ENCODE measurements at places on chromosomes 6 and 20.

DNA sequence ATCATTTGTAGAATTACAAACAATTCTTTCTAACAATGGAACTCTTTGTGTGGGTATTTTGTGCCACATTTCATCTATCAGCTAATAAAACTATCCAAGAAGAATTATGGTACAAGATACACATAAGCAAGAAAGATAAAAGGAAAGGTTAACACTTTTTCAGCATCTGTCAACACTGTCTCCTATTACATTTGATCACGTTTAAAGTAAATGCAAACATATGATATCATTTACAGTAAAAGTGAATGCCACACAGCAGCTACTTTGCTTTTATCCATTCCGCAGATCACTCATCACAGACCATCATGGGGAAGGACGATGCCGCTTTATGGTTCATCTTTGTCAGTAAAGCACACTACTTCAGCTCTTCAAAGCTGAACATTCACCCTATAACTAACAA, 456.4 kb upstream of the MANEA start:
- no peak overlapping the region for H3K27ac ChIP-seq
- no peak for DNase-seq
- H3K27me3 ChIP-seq, result no peaks in the 10 kb centered on the region
- no peaks in the 10 kb centered on the region for H3K4me1 ChIP-seq
- H3K4me3 ChIP-seq, result no peak overlapping the region

DNA sequence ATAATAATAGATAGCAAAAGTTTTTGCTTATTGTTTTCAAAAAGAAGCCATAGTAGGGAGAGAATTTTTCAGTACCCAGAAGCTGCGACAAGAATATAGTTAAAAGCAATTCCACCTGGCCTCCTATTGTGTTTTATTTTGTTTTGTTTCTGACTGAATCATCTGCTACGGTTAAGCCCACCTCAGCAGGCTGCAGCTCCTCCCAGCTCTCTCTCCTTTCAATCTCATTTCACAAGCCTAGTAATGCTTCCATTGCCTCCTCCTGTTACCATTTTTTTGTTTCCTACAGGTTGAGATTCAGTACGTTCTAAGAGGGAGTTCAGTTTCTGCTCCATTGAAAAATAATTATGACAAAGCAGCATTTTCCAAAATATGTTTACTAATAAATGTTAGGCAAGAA, 77.9 kb downstream of the PCSK2 start:
- no peak overlapping the region for H3K4me3 ChIP-seq
- no peaks in the 10 kb centered on the region for H3K27me3 ChIP-seq
- no peak for DNase-seq
- H3K36me3 ChIP-seq, result no peaks in the 10 kb centered on the region
- H3K4me1 ChIP-seq, result no peaks in the 10 kb centered on the region

DNA sequence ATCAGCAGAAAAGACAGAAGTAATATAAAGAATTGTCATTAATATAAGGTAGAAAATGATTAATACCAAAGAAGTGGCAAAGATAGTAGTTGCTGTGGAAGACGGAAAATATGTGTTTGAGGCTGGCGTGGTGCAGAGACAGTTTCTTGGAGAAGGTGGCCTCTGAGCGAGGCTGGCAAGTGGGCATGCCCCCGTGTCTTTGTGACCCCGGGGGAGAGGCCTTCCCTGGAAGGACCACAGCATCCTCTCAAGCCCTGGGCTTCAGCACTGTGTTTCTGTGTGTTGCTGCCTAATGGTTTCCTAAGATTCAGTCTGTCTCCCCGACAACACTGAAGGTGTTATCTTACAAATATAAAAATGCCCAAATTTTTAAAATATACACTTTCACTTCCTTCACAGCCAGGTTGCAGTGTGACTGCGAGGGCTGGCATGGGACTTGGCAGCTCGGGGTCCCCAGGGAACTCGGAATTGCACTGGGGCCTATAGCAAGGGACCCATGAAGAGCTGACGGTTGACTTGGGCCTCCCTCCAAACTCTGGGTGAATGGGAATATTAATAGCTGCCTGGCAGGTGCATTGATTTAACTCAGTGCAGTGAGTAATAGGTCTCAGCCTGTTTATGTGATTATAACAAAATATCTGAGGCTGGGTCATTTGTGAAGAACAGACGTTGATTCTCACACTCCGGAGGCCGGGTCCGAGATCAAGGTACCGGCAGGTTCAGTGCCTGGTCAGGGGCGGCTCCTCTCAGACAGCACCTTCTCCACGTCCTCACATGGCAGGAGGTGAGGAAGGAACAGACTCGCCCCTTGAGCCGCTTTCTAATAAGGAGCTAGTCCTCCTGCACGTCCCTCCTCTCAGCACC, 47.4 kb upstream of the AFDN start:
- H3K27me3 ChIP-seq, result no peaks in the 10 kb centered on the region
- H3K4me1 ChIP-seq, result peaks cover 7% of the 10 kb centered on the region
- DNase-seq, result no peak

- no peak overlapping the region for H3K4me3 ChIP-seq
- no peaks in the 10 kb centered on the region for H3K27me3 ChIP-seq
- H3K36me3 ChIP-seq, result no peaks in the 10 kb centered on the region
- no peak for DNase-seq
Observed at GRCh38 chr6:9481292-9482029, 933.4 kb downstream of the TFAP2A start.

DNA sequence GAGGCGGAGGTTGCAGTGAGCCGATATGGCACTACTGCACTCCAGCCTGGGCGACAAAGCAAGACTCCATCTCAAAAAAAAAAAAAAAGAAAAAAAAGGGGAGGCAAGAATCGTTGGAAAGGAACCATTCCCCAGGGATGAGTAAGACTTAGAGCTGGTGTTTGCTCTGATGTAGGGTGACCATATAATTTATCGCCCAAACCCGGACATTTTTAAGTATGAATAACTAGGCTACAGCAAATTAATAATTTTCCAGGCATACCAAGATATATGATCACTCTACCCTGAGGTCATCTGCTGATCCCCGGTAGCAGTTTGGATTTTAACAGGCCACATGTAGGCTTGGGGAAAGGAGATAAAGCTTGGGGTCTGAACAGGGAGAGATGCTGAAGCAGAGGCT, 260.9 kb downstream of the BTBD9 start:
- no peak overlapping the region for H3K4me3 ChIP-seq
- H3K27ac ChIP-seq, result no peak overlapping the region
- H3K27me3 ChIP-seq, result no peaks in the 10 kb centered on the region

GRCh38 chr6:140036196-140036595, 661.7 kb upstream of the CITED2 start:
- H3K36me3 ChIP-seq, result no peaks in the 10 kb centered on the region
- no peaks in the 10 kb centered on the region for H3K27me3 ChIP-seq
- H3K4me3 ChIP-seq, result no peak overlapping the region
- no peak for DNase-seq
- H3K27ac ChIP-seq, result no peak overlapping the region
- H3K4me1 ChIP-seq, result no peaks in the 10 kb centered on the region

DNA sequence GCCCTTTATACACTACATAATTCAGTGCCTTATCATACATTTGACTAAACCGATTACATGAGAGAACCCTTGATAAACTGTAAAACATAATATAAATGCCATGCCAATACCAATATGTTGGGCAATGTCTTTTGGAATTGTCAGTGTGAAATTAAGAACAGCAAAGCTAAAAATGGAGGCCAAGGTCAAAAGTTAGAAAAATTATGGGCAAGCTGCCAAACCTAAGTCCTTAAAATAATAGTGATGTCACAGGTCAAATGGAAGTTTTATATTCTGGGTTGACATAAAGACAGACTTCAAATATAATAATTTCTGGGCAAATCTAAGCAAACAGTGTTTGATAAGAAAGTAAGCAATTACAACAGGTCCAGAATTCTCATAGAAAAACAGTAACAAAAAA, 696.7 kb downstream of the RNF144B start:
- H3K27ac ChIP-seq, result no peak overlapping the region
- H3K4me3 ChIP-seq, result no peak overlapping the region
- no peaks in the 10 kb centered on the region for H3K4me1 ChIP-seq
- no peak for DNase-seq

- no peaks in the 10 kb centered on the region for H3K27me3 ChIP-seq
- no peak overlapping the region for H3K4me3 ChIP-seq
- no peak for DNase-seq
- no peak overlapping the region for H3K27ac ChIP-seq
Observed at GRCh38 chr20:41717483-41717882, 99.3 kb upstream of the CHD6 start.

DNA sequence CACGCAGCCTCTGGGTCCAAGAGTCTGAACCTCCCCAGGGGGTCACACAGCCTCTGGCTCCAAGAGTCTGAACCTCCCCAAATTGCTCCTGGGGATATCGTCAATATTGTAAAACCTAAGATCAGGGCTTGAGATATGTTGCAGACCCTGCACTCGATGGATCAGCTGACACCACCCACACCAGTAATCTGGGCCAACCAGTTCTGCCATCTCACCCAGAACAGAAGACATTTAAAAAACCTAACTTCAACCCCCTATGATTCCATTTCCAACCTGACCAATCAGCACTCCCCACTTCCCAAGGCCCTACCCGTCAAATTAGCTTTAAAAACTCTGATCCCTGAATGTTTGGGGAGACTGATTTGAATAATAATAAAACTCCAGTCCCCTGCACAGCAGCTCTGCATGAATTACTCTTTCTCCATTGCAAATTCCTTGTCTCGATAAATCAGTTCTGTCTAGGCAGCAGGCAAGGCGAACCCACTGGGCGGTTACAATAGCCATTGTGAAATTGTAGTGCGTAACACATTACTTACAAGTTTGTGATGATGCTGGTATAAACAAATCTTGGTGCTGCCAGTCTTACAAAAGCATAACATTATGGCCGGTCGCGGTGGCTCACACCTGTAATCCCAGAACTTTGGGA, 32.4 kb upstream of the FAM135A start:
- no peaks in the 10 kb centered on the region for H3K4me1 ChIP-seq
- no peak overlapping the region for H3K27ac ChIP-seq
- H3K36me3 ChIP-seq, result no peaks in the 10 kb centered on the region
- H3K27me3 ChIP-seq, result no peaks in the 10 kb centered on the region
- no peak for DNase-seq

DNA sequence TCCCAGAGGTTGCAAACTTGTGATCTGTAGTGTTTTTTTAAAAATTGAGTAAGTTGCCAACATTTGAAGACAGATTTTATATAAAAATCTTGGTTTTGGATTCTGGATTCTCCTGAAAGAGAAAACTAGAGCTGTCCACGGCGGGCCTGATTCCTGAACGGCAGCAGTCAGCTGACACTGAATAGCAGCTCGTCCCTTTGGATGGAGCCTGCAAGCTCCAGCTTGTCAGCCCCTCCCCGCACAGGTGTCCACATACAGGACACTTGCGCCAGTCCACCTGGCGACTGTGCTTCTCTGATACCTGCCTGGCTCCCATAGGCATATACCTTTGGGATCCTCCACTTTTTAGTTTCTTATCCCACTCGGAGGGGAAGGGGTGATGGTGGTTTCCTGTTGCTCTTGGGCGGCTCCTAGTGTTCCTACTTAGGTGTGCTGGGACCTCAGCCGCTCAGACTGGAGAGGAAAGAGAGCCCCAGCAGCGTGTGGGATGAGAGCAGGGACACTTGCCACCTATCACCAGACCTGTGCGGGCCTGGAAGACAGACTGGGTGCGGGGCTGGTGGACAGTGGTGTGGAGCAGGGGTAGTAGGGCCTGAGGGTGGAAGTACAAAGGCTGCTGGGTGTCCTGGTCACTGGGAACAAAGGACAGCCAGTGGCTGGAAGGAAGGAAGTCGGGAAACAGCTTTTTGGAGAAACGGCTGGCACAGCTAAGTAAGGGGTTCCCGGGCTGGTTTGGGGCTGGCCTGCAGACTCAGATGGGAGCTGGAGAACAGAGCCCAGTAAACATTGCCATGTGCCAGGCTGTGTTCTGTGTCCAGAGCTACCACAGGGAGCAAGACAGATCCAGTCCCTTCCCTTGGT, 18.3 kb downstream of the GHRH start:
- no peaks in the 10 kb centered on the region for H3K27me3 ChIP-seq
- H3K4me3 ChIP-seq, result no peak overlapping the region
- peaks cover 55% of the 10 kb centered on the region for H3K36me3 ChIP-seq

DNA sequence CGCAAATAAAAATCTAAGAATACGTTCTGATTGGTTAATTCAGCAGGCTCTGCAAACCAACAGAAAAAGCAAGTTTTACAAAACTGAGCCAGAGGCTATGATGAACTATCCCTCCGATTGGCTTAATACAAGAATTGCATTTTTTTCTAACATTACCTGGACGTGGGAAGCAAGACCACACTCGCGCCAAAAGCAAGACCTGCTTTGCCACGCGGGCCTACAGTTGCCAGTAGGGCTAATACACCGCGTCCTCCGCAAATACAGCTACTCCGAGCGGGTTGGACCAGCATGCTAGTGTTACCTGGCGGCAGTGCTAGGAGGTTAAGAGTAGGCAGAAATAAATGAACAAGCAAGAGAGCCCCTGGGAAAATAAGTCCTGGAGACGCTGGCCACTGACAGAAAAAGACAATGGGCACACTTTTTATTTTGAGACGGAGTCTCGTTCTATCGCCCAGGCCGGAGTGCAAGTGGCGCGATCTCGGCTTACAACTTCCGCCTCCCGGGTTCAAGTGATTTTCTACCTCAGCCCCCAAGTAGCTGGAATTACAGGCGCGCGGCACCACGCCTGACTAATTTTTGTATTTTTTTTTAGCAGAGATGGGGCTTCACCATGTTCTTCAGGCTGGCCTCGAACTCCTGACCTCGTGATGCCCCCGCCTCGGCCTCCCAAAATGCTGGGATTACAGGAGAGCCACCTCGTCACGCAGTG, 131.9 kb upstream of the BTN3A2 start:
- DNase-seq, result no peak
- H3K27me3 ChIP-seq, result peaks cover 59% of the 10 kb centered on the region
- H3K4me1 ChIP-seq, result peaks cover 5% of the 10 kb centered on the region
- H3K4me3 ChIP-seq, result peak overlapping the region; percentile 52
- H3K27ac ChIP-seq, result peak overlapping the region; percentile 84
- H3K36me3 ChIP-seq, result no peaks in the 10 kb centered on the region

GRCh38 chr6:163438940-163439335, 24.4 kb downstream of the QKI start:
- H3K4me3 ChIP-seq, result no peak overlapping the region
- peaks cover 61% of the 10 kb centered on the region for H3K4me1 ChIP-seq
- H3K27ac ChIP-seq, result no peak overlapping the region
- H3K27me3 ChIP-seq, result no peaks in the 10 kb centered on the region

DNA sequence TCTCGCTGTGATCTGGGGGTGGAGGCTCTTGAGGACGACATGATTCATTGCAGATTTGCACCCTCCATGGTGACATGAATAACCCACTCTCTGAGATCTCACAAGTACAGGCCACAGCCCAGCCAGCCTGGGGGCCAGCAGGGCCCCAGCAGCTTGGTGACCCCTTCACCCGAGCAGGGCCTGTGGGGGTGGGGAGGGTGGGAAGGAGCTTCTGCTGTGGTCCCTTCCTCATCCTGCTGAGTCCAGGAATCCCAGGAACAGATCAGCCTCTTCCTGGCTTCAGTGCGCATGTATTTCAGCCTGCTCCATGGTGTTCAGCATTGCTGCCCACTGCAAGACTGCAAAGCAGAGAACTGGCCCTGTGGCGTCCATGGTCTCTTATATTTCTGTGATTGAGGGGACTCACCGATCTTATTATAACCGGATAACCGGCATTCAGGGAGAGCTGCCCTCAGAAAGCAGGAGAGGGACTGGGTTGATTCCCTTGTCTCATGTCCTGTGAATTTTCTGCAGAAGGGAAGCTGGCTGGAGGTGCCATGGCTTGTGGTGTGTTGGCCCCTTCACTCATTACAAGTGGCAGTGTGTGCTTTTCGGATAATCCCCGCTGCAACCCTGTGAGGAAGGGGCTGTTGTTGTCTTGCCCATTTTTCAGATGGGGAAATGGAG, 118.8 kb upstream of the FRMD1 start:
- peak; percentile 46 for DNase-seq
- no peak overlapping the region for H3K4me3 ChIP-seq
- H3K27me3 ChIP-seq, result no peaks in the 10 kb centered on the region
- no peaks in the 10 kb centered on the region for H3K4me1 ChIP-seq
- H3K27ac ChIP-seq, result no peak overlapping the region

All from upper lobe of right lung (tissue), 1 donor.